ENCODE measurements at places on chromosomes 16 and 17.
A peak's percentile ranks its signal among the peaks of the same experiment; 100 is the strongest.

GRCh38 chr16:85174871-85175723 lies 62.8 kb upstream of the CIBAR2 start:
- no peak for DNase-seq

DNA sequence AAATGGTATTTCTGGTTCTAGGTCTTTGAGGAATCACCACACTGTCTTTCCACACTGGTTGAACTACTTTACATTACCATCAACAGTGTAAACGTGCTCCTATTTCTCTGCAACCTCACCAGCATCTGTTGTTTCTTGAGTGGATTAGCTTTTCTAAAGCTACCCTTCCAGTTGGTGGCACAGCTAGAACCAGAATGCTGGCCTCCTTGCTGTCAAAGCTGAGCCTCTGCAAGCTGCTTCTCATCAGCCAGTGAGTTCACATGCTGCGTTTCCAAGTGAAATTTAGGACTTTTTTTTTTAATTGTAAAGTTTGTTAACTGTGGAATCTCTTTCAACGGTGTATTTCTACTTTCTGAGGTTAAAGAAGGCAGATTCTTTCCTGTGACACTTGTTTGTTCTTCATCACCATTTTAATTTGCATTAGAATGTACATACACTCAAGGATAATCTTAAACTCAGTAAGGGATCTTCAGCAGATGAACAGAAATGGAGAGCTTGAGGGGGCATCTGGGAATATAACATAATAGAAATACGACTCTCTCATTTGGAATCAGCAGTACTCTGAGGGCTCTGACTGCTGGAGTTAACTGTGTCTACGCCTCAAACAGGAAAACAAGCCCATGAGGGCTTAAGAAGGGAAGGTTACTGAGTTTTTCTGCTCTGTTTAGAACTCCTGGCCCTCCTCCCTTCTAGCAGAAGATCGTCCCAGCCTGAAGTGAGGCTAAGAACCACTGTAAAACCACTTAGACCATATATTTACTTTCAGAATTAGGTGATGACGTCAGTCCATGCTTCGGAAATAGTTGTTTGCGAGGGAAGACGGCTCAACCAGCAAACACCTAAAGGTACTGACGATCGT lies 148.4 kb upstream of the FAM20A start:
- no peak for DNase-seq

- no peak for DNase-seq
Observed at GRCh38 chr17:27218719-27219488, 75.0 kb upstream of the WSB1 start.

GRCh38 chr16:5905935-5906334 lies 808.3 kb upstream of the EEF2KMT start:
- DNase-seq, result no peak

GRCh38 chr16:84677017-84677803 lies 22.6 kb upstream of the USP10 start:
- no peak for DNase-seq

- DNase-seq, result no peak
Observed at GRCh38 chr17:32936894-32937500, 9.0 kb downstream of the TMEM98 start.

GRCh38 chr16:87457061-87457611 lies 35.7 kb downstream of the ZCCHC14 start:
- DNase-seq, result no peak

GRCh38 chr17:75829747-75830146 lies 14.5 kb downstream of the UNC13D start:
- DNase-seq, result no peak

GRCh38 chr17:76076765-76077583 lies 2.0 kb upstream of the ZACN start:
- DNase-seq, result no peak

DNA sequence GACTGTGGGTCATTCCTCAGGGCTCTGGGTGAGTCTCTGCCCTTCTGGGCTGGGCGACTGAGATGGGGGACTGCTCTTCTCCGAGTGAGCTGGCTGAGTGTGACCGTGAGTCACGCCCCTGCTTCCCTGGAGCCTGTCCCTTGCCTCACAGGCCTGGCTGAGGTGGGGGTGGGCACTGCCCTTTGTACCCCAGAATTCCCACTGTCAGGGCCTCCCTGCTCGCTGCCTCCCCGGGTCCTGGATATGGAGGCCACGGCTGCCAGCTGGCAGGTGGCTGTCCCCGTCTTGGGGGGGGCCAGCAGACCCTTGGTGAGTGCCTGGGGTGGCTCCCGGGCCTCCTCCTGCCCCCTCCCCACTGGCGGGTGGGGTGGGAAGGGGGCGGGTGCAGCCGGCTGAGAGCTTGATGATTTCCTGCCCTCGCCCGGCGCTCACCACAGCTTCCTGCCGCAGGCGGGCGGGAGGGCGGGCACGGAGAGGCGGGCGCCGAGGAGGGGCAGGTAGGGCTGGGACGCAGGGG lies at the start of gene LAT:
Gene LAT (plus strand): TSS at position 434 of the 517 bp plus-strand sequence. CDS start 366 bp downstream, outside the sequence.
- DNase-seq, result peak; percentile 65

- no peak for DNase-seq
Observed at GRCh38 chr16:17213025-17213424, 257.7 kb downstream of the XYLT1 start.

DNA sequence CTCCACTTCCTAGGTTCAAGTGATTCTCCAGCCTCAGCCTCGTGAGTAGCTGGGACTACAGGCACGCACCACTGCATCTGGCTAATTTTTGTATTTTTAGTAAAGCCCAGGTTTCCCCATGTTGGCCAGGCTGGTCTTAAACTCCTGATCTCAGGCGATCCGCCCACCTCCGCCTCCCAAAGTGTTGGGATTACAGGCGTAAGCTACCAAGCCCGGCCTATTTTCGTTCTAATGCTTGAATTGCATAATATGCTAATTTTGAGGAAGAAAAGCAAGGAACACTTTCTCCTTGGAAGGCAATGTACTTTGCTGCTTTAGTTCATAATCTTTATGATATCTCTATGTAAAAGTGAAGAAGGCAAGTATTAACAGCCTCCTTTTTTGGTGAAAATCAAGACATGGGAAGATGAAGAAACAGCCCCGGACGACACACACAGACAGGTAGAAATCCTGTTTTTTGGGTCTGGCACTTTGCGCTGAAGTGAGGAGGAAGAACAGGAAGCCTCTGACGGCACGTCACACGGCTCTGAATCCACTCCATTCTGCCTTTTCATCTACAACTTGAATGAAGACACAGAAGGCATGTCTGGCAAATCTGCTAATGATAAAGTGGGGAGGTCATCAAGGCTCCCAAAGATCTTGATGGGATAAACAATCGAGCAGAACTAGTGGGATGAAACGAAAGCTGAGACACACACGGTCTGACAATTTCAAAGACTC lies 24.9 kb downstream of the VPS53 start:
- DNase-seq, result no peak

DNA sequence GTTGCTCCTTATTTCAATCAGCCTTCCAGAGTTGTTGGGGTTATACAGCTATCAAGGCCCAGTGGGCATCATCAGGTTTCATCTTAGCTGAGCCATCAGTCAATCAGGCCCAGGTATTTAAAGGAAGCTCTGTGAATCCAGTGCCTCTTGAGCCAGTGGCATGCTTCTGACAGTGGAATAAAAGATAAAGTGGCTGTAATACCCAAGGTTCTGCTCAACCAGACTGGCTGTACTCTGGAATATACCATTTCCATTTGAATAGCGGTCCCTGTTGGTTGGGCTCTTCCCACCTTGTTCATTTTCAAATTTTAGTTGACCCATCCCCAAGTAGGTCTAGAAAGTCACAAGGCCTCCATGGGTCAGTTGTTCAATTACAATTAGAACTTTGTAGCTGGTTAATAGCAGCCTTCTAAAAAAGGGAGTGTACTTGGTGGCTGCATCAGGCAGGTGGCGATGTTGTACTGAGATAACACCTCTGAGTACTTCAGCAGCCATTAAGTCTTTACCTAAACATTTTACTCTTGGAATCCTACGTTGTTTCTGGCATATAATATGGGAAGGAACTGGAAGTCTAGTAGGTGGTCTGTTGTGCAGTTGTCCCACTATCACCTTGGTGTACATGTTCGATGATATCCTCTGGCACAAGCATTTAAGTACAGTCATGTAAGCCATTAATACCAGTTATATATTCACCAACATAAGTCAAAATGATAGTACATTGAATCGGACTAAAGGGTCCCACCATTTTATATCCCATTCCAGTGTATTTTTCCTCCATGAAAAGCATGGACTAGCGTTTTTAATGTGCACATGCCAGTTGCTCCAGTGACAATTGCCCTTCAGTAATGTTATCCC lies 294.1 kb downstream of the BCAS3 start:
- DNase-seq, result no peak

- DNase-seq, result no peak
Observed at GRCh38 chr16:84477661-84478060, 26.8 kb downstream of the MEAK7 start.

- no peak for DNase-seq
Observed at GRCh38 chr17:79742951-79743476, 12.3 kb downstream of the ENPP7 start.

DNA sequence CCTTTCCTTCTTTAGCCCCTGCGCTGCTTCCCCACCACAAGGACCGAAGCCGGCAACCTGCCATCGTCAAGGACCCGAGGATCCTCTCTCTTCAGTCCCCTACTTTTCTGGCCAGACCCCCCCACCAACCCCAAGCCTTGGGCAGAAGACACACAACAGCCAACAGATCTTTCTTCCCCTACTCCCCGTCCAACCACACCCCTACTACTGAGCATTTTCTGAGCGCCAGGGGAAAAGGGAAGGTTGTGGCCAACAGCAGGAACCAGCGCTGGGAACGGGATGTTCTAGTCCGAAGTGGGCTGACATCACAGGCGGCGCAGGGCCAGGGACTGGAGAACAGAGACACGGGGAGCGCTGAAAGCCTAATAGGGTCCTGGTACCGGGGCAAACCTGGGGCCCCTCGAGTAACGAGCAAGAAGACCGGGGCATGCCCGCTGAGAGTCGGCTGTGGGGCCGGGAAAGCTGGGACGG lies 528 bp downstream of the PER1 start:
- DNase-seq, result no peak

GRCh38 chr16:5065813-5066212 lies at the start of gene C16orf89:
Gene C16orf89, minus strand, starts transcription at chr16:5065956. Its CDS starts 48 bp downstream, at chr16:5065908.
- no peak for DNase-seq

- no peak for DNase-seq
Observed at GRCh38 chr17:81723651-81724209, 11.6 kb downstream of the SLC25A10 start.

- no peak for DNase-seq
Observed at GRCh38 chr17:76446449-76447231, 6.3 kb downstream of the UBE2O start.

GRCh38 chr17:39659279-39660010 lies 5.7 kb upstream of the TCAP start:
- no peak for DNase-seq

GRCh38 chr17:2172077-2172851 lies 117.4 kb downstream of the HIC1 start:
- DNase-seq, result no peak
